Naive thymus-derived CD8-positive, alpha-beta T cell (primary cell): ENCODE measurements at places on chromosomes 5 and 9.
A peak's percentile ranks its signal among the peaks of the same experiment; 100 is the strongest.

DNA sequence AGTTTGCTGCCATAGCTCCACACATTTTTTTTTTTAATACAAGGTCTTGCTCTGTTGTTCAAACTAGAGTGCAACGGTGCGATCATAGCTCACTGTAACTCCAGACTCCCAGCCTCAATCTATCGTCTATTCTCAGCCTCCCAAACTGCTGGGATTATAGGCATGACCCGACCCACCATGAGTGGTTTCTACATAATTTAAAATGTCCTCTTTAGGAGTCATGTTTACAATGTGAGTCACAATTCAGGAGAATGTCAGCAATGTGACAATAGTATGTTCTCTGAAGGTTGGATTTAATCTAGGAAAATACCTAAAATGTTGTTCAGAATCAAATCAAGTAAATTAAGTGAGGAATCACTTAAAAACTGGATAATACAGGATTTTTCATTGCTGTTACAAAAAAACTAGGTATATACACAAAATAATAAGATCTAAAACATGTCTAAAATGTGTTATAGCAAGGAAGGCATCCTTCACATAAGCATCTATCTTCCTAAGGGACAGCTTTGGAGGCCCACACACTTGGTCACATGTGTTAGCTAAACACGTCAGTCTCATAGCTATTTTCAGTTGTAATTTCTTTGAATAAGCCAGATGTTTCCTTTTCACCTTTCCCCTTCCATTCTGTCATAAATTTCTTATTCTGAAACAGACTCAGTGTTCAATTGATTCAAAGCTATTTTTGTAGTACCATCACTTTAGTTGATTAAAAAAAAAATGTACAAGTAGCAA, 30.0 kb upstream of the ELAVL2 start:
- DNase-seq = no peak

GRCh38 chr5:1836176-1836890, 35.1 kb downstream of the NDUFS6 start:
- peak; percentile 36 for DNase-seq

DNA sequence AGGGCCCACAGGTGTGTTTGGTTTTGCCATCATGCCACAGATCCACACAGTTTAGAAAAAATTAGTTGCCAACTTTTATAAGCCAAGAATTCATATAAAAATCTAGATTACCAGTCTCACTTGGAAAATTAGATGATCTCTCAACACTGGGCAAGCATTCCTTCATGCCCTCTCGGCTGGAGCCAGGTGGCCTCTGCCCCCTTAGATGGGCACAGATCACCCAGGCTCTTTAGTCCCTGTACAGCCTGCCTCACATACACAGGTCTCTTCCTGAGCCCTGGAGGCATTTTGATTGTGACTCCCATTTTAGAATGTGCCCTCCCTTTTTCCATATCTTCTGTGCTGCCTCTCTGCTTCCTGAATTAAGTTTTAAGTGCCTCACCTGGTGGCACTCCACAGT, 20.0 kb downstream of the ACO1 start:
- no peak for DNase-seq

DNA sequence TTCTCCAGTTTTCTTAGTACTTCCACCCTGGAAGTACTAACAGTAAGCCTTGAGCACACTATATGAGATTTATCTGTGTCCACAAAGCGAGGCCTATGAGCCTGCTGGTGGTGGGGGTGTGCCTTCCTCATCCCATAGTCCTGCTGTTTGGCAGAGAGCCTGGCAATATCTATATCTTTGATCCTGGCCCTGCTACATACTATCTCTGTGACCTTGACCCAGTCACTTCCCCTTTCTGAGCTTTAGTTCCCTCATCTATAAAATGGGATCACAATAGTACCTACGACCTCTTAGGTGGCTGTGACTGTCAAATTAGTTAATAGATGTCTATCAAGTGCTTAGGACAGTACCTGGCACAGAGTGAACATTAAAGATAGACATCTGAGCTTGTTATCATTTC, 114.6 kb upstream of the SAP30L start:
- no peak for DNase-seq

- DNase-seq = no peak
These were observed 28.4 kb downstream of the GLRX start for GRCh38 chr5:95794070-95794516.
